CD4-positive, alpha-beta T cell treated with Interleukin-10 for 1 hour (primary cell): ENCODE measurements at places on chromosomes 5 and 9.

DNA sequence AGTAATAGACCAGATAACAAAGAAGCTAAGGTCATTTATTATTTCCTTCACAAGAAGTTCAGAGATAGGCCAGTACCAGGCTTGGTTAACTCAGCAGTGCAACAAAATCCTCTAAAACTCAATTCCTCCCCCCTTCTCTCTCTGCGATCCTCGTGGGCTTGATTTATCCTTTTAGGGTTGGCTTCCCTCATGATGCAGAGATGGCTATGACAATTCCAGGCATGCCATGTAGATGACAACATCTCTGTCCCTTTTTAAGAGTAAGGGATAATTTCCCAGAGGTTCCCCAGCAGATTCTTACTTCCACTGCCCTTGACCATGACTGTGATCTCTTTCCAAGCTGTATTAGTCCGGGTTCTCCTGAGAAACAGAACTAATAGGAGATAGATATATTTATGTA is 28.7 kb upstream of the DAP start:
- no peak for DNase-seq

GRCh38 chr9:133141833-133142595 is 21.0 kb upstream of the RALGDS start:
- peak; percentile 92 for DNase-seq

DNA sequence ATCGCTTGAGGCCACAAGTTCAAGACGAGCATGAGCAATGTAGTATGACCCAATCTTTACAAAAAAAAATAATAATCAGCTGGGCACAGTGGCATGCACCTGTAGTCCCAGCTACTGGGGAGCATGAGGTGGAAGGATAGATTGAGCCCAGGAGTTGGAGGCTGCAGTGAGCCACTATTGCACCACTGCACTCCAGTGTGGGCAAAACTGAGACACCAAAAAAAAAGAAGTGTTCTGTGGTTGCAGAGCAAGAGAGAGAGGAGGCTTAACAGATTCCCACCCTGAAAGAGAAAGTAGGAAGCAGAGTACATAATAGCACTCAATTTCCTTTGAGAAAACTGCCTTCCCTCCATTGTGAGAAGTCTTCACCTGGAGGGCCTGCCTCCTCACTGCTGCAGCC is 52.6 kb downstream of the ALDH7A1 start:
- DNase-seq: no peak

DNA sequence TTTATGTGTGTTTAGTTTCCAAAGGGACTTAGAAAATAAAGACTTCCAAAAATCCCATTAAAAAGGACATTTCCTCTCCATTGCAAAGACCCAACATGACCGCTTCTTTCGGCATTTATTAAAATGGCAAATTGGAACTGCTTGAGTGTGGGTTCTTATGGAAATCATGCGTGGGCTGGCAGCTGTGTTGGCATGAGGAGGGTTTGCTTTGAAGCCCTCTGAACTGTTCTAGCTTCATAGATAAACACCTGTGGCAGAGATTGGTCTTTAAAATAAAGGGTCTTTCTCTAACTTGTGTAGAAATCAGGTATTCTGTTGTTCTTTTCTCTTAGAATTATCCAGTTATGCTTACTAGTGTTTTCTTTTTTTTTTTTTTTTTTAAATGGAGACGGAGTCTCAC is 55.9 kb upstream of the TEX48 start:
- DNase-seq: no peak

DNA sequence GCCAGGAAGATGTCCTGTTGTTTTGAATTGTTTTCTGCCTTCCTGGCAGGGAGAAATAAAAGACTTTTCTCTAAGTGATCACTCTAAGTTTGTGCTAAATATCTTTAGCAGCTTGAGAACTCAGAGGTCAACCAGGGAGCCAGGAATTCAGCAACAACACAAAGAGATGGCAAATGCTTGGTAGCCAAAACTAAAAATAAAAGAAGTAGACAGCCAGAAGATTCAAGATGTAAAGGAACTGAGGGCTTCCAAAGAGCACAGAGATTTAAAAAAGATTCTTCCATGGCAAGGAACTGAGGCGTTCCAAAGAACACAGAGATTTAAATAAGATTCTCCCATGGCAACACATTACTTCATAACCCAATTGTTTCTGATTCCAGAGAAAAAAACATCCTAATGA is 9.6 kb downstream of the DNAH5 start:
- DNase-seq: no peak

DNA sequence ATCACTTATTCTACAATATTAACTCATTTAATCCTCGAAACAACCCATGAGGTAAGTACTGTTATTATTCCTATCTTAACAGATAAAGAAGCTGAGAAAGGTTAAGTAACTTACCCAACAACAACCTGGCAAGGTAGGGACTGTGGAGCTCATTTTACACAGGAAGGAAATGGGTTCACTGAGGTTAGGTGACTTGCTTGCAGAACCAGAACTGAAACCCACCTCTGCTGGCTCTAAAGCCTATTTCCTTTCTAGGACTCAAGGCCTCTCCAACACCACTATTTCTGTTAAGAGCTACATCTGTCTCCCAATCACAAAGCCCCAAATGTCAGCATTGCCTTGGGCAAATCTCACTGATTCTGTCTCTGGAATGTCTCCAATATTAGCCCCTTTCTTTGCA is 38.9 kb upstream of the IFNK start:
- DNase-seq: peak; percentile 7

DNA sequence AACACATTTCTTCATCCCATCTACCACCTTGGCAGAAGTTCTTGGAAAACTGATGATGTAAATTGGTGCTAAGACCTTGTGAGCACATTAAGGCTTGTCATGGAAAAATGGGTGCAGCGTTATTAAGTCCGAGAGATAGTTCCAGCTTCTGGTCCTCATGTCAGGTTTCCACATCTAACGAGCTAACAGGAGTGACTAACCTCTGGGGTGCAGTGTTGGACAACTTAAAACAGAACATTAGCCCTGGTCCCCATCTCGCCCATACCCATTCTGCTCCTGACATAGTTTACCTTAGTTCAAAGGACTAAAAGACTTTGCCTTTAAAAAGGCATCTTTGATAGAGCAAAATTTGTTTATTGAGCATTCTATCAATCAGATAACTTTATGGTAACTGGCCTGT is 128.0 kb downstream of the SLC1A3 start:
- DNase-seq: no peak

- no peak for DNase-seq
These were observed 7.8 kb downstream of the ROR2 start for GRCh38 chr9:91942201-91942600.

DNA sequence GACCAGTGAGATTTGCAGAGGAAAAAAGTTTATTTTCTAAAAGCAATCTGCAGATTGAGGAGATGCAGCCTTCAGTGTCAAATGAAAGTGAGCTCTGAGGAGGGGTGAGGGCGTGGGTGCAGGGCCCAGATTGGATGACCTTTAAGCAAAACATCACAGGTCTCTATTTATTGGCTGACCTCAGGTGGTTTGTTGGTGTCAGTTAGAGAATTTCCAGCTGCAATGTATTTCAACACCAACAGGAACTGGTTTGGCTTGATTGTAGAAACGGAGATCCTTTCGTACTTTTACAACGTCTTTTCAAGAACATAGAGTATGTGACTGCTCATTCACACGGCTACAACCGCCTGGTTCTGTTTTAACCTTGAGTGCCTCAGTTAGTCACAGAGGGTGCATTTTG is 1069.1 kb downstream of the EFNA5 start:
- no peak for DNase-seq

DNA sequence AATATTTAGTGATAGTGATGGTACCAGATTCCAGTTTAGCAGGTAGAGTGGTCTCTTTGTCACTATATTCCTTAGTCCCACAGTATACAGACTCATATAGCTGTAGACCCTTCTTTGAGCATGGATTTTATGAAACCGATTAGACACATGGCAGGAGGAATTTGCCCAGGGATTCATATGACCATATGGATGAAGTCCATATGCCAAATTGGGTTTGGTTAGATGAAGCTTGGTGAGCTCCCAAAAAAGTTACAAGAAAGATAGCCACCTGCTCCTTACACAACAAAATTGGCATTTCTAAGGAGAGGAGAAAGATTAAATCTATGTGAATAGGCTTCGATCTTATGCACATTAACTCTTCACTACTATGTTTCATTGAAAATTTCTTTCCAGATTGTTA is 211.4 kb downstream of the CWC27 start:
- DNase-seq: no peak

DNA sequence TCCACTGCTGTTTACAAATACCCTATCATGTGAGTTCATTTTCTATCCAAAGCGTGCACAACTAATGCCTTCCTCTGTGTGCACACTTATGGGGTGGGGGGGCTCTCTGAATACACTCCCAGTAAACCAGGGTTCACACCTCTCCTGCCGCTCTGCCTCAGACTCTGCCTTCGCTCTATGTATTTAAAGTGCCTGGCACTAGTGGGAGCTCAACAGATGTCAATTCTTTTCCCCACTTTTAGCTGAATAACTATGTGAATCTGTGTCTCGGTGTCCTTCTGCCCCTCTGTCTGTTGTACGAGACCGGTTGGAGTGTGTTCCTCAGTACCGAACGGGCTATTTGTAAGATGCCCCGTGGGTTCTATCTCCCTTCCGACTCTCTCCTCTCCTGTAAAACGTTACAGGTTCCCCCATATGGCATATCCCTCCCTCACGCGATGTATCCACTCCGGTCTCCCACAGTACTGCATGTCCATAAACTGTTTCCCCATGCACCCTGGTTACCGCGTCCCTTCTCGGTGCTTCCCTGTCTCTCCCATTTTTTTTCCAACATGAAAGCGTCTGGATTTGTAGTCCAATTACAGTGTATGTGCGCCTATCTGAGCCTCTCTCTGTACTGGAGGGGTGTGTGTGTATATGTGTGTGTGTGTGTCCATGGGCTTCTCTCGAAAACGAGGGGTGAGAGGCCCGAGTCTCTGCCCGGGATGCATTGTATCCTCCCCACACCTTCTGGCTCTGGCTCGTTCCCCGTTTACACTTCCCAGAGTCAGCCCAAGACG is 1.6 kb downstream of the ELL2 start:
- no peak for DNase-seq

- peak; percentile 9 for DNase-seq
These were observed 686 bp downstream of the BRD9 start for GRCh38 chr5:891837-892393.
